Body of pancreas (tissue), 4 donors: ENCODE measurements at places on chromosomes 4 and X. TPM values are rescaled to one million over a fixed set of nuclear protein-coding genes. Genes with fewer than 3 reads are reported as not detected.

DNA sequence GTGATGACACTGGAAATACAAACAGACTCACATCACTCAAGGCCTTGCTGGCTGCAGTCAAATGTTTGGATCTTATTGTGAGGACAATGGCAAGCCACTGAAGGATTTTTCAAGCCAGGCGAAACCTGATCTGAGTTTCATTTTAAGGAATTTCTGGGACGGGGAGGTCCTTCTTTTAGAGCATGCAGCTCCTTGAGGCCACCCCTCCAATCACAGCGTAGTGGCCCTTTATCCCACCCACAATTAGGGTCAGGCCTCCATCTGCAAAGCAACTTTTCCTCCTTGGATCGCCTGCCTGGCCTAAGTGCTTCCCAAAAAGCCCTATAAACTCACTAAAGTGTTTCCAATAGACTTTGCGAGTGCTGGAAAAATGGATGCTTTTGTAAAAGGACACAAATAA lies 115.5 kb downstream of the EFHC2 start:
- no peaks in the 10 kb centered on the region for H3K36me3 ChIP-seq
- H3K27ac ChIP-seq = no peak overlapping the region
- peaks cover 42% of the 10 kb centered on the region for H3K4me1 ChIP-seq
- no peak overlapping the region for H3K4me3 ChIP-seq
- no peak for DNase-seq

DGAT2L6 gene
- not detected for total RNA-seq

PGRMC2 gene
- 20.2 TPM for total RNA-seq

PPP1R2C gene
- not detected for total RNA-seq

DNA sequence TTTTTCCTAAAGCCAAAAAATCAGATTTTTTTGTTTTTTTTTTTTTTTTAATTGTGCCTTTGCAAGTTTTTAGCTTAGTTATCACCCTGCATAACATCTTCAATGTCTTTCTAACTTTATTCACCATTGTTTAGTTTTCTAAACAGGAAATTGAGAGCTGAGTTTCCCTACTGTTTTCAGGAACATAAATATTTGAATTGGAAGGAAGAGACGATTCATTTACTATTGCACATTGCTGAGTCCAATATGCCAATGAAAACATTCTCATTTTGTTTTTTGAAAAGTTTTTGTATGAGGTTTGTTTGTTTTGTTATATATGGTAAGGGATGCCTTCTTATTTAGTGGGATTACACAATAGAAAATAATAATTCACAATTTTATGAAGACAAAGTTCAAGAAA lies 148.4 kb downstream of the ANKRD50 start:
- H3K36me3 ChIP-seq = no peaks in the 10 kb centered on the region
- no peak for DNase-seq
- H3K4me1 ChIP-seq = no peaks in the 10 kb centered on the region
- H3K27ac ChIP-seq = no peak overlapping the region

TAF7L gene
- not detected for total RNA-seq

CAMK2D gene
- 29.3 TPM for total RNA-seq
